ENCODE measurements at places on chromosomes 6 and 20. TPM values are rescaled to one million over a fixed set of nuclear protein-coding genes. Genes with fewer than 3 reads are reported as not detected.

Gene POM121L2
- not detected for total RNA-seq

Gene CGA
- not detected for total RNA-seq

Gene PLA2G7
- 7.4 TPM for total RNA-seq

Gene PPIL6
- total RNA-seq, result not detected

Gene IMPG1
- total RNA-seq, result not detected

Gene ADGRF5
- total RNA-seq, result 6.5 TPM

Gene SLC35F1
- total RNA-seq, result not detected

Gene NQO2
- 44.5 TPM for total RNA-seq

Gene CLPSL1
- not detected for total RNA-seq

Gene TRIM39
- total RNA-seq, result 6.1 TPM

Gene BHLHE23
- not detected for total RNA-seq

Gene CLDN20
- total RNA-seq, result not detected

Gene FOXS1
- total RNA-seq, result not detected

- H3K36me3 ChIP-seq, result no peaks in the 10 kb centered on the region
- no peaks in the 10 kb centered on the region for H3K27me3 ChIP-seq
- DNase-seq, result no peak
- H3K27ac ChIP-seq, result peak overlapping the region; percentile 72
- H3K4me1 ChIP-seq, result no peaks in the 10 kb centered on the region
- H3K4me3 ChIP-seq, result peak overlapping the region; percentile 77
Measured at GRCh38 chr20:3208786-3209256, 477 bp upstream of the ITPA start.

DNA sequence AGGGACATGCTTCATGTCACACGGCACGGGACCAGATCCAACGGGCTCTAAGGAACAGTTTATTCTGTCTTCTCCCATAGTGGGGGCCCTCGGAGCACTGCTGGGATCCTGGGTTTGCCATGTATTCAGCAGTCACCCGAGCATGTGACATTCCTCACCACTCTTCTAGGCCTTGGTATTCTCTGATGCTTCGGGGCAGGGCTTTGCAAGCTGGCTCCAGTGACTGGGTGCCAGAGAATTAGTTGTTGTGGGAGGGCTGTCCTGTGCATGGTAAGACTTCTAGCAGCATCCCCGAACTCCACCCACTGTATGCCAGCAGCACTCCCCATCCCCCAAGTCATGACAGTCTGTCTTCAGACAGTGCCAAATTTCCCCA lies 5.4 kb downstream of the CCN5 start:
- no peaks in the 10 kb centered on the region for H3K4me1 ChIP-seq
- H3K27me3 ChIP-seq, result no peaks in the 10 kb centered on the region
- DNase-seq, result no peak
- H3K4me3 ChIP-seq, result no peak overlapping the region
- no peak overlapping the region for H3K27ac ChIP-seq

- no peaks in the 10 kb centered on the region for H3K27me3 ChIP-seq
- DNase-seq, result no peak
- H3K4me1 ChIP-seq, result no peaks in the 10 kb centered on the region
- H3K36me3 ChIP-seq, result no peaks in the 10 kb centered on the region
- H3K4me3 ChIP-seq, result no peak overlapping the region
Measured at GRCh38 chr6:139644821-139645220, 270.4 kb upstream of the CITED2 start.

- H3K36me3 ChIP-seq, result peaks cover 5% of the 10 kb centered on the region
- H3K27me3 ChIP-seq, result no peaks in the 10 kb centered on the region
- H3K4me3 ChIP-seq, result no peak overlapping the region
- H3K27ac ChIP-seq, result no peak overlapping the region
- H3K4me1 ChIP-seq, result no peaks in the 10 kb centered on the region
- DNase-seq, result no peak
Measured at GRCh38 chr20:38414769-38415450, 20.2 kb downstream of the SNHG17 start.

DNA sequence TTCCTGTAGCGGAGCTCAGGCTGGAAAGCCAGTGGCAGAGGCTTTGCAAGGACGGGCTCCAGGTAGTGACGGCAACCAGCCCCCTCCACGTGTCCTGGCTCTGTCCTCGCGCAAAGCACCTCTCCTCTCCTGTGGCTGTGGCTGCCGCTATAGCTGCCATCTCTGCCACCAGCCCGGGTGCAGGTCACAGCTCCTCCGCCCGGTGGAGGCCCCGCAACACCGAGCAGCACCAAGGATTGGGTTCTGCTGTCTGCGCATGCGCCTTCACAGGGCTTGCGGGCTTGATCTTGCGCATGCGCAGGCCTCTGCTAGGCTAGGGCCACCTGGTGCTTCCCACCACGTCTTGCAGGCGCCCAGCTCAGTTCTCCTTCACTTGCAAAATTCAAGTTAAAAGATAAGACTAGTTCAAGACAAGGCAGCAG lies 625.4 kb downstream of the QKI start:
- no peak overlapping the region for H3K4me3 ChIP-seq
- DNase-seq, result peak; percentile 73
- no peak overlapping the region for H3K27ac ChIP-seq
- no peaks in the 10 kb centered on the region for H3K36me3 ChIP-seq
- no peaks in the 10 kb centered on the region for H3K4me1 ChIP-seq
- H3K27me3 ChIP-seq, result no peaks in the 10 kb centered on the region

DNA sequence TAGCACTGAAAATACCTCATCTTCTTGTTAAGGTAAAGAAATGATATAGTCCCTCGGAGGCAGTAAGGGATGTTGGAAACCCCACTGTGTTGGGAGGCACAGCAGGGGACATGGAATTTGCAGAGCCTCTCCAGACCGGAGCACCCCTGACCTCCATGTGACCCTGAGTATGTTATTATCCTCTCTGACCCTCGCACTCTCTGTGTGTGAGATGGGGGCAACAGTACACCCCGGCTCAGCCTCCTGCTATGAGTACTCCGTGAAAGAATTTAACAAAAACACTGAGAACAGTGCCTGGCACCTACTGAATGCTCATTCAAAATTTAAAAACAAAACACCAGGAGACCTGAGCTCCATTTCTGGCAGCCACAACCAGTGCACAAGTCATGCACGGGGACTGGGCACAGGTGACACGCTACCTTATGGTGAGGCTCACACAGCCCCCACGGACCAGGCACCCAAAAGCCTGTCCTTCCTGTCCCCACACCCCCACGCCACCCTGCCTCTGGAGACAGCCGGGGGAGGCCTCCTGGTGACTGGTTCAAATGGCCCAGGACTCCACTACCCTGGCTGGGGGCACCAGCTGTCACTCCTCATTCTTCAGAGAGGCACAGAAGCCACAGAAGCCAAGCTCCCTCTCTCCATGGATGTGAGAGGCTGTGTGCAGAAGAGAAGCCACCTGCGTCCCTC lies 6.1 kb downstream of the NINL start:
- H3K27me3 ChIP-seq, result no peaks in the 10 kb centered on the region
- H3K4me3 ChIP-seq, result no peak overlapping the region
- no peaks in the 10 kb centered on the region for H3K4me1 ChIP-seq
- DNase-seq, result no peak
- H3K27ac ChIP-seq, result no peak overlapping the region

DNA sequence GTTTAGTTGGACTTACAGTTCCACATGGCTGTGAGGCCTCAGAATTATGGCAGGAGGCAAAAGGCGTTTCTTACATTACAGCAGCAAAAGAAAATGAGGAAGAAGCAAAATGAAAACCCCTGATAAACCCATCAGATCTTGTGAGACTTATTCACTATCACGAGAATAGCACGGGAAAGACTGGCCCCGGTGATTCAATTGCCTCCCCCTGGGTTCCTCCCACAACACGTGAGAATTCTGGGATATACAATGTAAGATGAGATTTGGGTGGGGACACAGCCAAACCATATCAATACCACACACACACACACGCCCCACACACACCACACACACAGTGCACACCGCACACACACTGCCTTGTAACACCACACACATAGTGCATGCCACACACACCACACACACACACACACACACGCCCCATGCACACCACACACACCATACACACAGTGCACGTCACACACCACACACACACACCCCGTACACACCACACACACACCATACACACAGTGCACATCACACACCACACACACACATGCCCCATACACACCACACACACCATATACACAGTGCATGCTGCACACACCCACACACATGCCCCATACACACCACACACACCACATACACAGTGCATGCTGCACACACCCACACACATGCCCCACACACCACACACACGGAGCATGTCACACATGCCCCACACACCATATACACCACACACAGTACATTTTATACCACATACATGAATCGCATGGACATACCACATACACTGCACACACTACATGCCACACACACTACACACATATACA lies 310.5 kb downstream of the TAF4 start:
- no peaks in the 10 kb centered on the region for H3K4me1 ChIP-seq
- no peak overlapping the region for H3K4me3 ChIP-seq
- H3K27ac ChIP-seq, result no peak overlapping the region
- DNase-seq, result peak; percentile 2
- no peaks in the 10 kb centered on the region for H3K36me3 ChIP-seq

GRCh38 chr6:32288426-32288825 lies 64.6 kb upstream of the NOTCH4 start:
- H3K27ac ChIP-seq, result no peak overlapping the region
- H3K36me3 ChIP-seq, result no peaks in the 10 kb centered on the region
- no peak for DNase-seq
- H3K27me3 ChIP-seq, result no peaks in the 10 kb centered on the region

- H3K27ac ChIP-seq, result no peak overlapping the region
- DNase-seq, result no peak
- peaks cover 11% of the 10 kb centered on the region for H3K4me1 ChIP-seq
- no peak overlapping the region for H3K4me3 ChIP-seq
- no peaks in the 10 kb centered on the region for H3K36me3 ChIP-seq
Measured at GRCh38 chr6:106090001-106090400, 3.9 kb downstream of the PRDM1 start.

DNA sequence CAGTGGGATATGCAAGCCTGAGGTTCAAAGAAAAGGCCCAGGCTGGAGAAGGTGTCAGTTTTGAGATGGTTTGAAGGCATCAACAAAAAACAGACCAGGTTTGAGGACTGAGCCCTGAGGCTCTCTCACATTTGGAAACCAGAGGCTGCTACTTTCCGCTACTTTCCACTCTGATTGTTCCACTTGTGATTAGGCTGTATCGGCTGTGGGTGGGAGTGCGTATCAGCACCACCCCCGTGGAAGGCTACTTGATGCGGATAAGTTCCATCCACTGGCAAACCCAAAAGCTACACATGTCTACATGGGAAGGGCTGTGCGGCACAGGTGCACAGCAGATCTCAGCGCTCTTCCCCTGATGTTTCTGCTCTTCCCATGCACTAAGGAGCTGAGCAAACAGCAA lies 198.7 kb downstream of the GMPR start:
- no peak for DNase-seq
- H3K27ac ChIP-seq, result no peak overlapping the region
- no peaks in the 10 kb centered on the region for H3K27me3 ChIP-seq
- no peak overlapping the region for H3K4me3 ChIP-seq
- H3K36me3 ChIP-seq, result no peaks in the 10 kb centered on the region

GRCh38 chr20:7144464-7144863 lies 377.0 kb downstream of the BMP2 start:
- H3K36me3 ChIP-seq, result no peaks in the 10 kb centered on the region
- H3K4me1 ChIP-seq, result peaks cover 21% of the 10 kb centered on the region
- no peak overlapping the region for H3K4me3 ChIP-seq
- H3K27me3 ChIP-seq, result no peaks in the 10 kb centered on the region
- DNase-seq, result no peak

- no peak overlapping the region for H3K4me3 ChIP-seq
- no peak overlapping the region for H3K27ac ChIP-seq
- peaks cover 2% of the 10 kb centered on the region for H3K4me1 ChIP-seq
Measured at GRCh38 chr6:30317913-30318589, 8.7 kb upstream of the TRIM39 start.

GRCh38 chr6:38501931-38502330 lies 137.8 kb downstream of the BTBD9 start:
- no peak overlapping the region for H3K4me3 ChIP-seq
- no peaks in the 10 kb centered on the region for H3K36me3 ChIP-seq
- H3K27me3 ChIP-seq, result no peaks in the 10 kb centered on the region
- DNase-seq, result no peak

- no peak overlapping the region for H3K27ac ChIP-seq
- no peak overlapping the region for H3K4me3 ChIP-seq
- no peak for DNase-seq
Measured at GRCh38 chr6:156808287-156808686, 31.1 kb downstream of the ARID1B start.

GRCh38 chr20:12023194-12023795 lies 105.6 kb downstream of the BTBD3 start:
- H3K27me3 ChIP-seq, result no peaks in the 10 kb centered on the region
- H3K4me3 ChIP-seq, result no peak overlapping the region
- no peak overlapping the region for H3K27ac ChIP-seq
- no peaks in the 10 kb centered on the region for H3K4me1 ChIP-seq
- no peak for DNase-seq
- no peaks in the 10 kb centered on the region for H3K36me3 ChIP-seq
